ENCODE measurements at places on chromosomes 13 and 19. TPM values are rescaled to one million over a fixed set of nuclear protein-coding genes. Genes with fewer than 3 reads are reported as not detected.

The NFIX gene
- 65.0 TPM for total RNA-seq

The SIGLEC5 gene
- total RNA-seq = not detected

GRCh38 chr13:37406031-37406430 is 192.5 kb downstream of the POSTN start:
- DNase-seq = no peak
- H3K36me3 ChIP-seq = no peaks in the 10 kb centered on the region
- H3K4me1 ChIP-seq = no peaks in the 10 kb centered on the region
- H3K27ac ChIP-seq = no peak overlapping the region
- no peaks in the 10 kb centered on the region for H3K27me3 ChIP-seq

DNA sequence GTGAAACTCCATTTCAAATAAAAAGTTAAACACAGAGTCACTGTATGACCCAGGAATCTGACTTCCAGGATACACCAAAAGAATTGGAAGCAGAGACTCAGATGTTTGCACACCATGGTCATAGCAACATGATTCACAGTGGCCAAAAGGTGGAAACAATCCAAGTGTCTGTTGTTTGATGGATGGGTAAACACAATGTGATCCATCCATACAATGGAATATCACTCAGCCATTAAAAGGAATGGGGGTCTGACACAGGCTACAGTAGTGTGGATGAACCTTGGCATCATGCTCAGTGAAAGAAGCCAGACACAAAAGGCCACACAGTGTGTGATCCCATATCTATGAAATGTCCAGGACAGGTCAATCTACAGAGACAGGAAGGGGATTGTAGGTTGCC is 174.3 kb downstream of the PTPRS start:
- no peaks in the 10 kb centered on the region for H3K4me1 ChIP-seq
- H3K36me3 ChIP-seq = no peaks in the 10 kb centered on the region
- H3K27me3 ChIP-seq = no peaks in the 10 kb centered on the region
- H3K27ac ChIP-seq = no peak overlapping the region

The EXOSC5 gene
- 16.8 TPM for total RNA-seq

DNA sequence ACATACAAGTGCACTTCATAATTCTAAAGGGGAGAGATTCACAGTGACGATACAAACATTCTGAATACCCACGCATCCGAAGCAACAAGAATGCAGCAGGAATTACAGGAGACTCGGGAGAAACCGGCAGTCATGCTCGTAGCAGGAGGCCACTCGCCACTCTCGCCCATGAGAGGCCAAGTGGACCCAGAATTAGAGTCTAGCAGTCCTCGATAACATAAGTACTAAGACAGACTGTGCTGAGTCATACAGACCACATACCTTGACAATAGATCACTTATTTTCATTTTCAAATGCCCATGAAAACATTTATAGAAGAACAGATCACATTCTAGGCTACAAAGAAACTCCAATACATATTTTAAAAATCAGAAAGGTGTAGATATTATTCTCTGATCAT is 299.1 kb upstream of the TSHZ3 start:
- no peaks in the 10 kb centered on the region for H3K4me1 ChIP-seq
- no peaks in the 10 kb centered on the region for H3K36me3 ChIP-seq
- H3K27me3 ChIP-seq = no peaks in the 10 kb centered on the region
- H3K27ac ChIP-seq = no peak overlapping the region
- H3K4me3 ChIP-seq = no peak overlapping the region
- DNase-seq = no peak

DNA sequence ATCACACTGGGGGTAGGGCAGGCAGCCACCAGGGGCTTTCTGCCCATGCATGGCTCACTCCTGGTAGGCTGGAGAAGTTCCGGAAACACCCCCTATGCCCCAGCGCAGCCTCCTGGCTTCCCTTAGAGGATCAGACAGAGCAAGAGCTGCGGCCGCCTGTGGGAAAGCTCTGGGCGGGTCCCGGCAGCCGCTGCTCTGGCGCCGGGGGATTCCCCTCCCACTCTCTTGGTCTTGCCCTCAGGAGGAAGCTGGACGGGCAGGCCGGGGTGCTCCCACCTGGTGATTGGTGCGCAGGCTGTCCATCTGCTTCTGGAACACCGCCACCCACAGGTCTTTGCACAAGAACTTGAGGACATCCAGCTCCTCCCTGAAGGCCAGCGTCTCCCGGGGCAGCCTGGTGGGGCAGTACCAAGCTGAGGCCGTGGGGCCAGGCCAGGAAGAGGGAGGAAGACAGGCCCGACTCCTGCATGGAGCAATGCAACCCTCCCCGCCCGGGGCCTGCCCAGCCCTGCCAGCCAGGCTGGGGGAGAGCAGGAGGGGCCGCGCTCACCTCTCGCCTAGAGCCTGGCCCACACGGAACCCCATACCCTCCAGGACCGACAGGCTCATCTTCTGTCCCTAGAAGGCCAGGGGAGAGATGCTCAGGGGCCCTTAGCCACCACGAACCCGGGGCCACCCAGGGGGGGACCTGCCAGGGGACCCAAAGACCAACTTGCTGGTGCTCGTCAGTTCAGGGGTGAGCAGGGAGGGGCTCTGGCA is 4.0 kb upstream of the NKPD1 start:
- no peaks in the 10 kb centered on the region for H3K36me3 ChIP-seq
- peak; percentile 82 for DNase-seq
- no peaks in the 10 kb centered on the region for H3K27me3 ChIP-seq
- no peak overlapping the region for H3K4me3 ChIP-seq
- no peaks in the 10 kb centered on the region for H3K4me1 ChIP-seq

DNA sequence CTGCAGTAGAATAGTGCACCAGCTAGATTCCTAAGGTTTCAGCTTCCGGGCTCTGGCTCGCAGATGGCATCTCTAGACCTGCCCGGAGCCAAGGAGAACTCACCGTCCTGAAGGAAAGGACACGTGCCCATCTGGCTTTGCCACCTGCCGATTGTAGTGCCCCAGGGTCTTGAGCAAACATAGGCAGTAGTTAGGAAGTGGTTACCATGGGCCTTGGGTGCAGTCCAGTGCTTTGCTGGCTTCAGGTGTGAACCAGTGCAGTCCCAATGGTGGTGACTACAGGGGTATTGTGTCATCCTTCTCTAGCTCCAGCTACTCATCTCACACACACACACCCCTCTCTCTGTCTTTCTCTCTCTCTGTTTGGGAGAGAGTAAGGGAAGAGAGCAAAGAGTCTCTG is 61.4 kb upstream of the TEX29 start:
- H3K4me1 ChIP-seq = no peaks in the 10 kb centered on the region
- no peaks in the 10 kb centered on the region for H3K27me3 ChIP-seq
- no peak for DNase-seq

The HSPB6 gene
- total RNA-seq = 64.3 TPM

The HSH2D gene
- total RNA-seq = 7.7 TPM

- peak; percentile 93 for DNase-seq
- peak overlapping the region; percentile 83 for H3K27ac ChIP-seq
- peak overlapping the region; percentile 55 for H3K4me3 ChIP-seq
- H3K36me3 ChIP-seq = no peaks in the 10 kb centered on the region
Measured at GRCh38 chr19:49149652-49150105, 5.5 kb downstream of the HRC start.

GRCh38 chr13:113062691-113063090 is 42.9 kb upstream of the F7 start:
- no peaks in the 10 kb centered on the region for H3K4me1 ChIP-seq
- no peak overlapping the region for H3K4me3 ChIP-seq
- DNase-seq = peak; percentile 52
- peaks cover 5% of the 10 kb centered on the region for H3K36me3 ChIP-seq
- no peaks in the 10 kb centered on the region for H3K27me3 ChIP-seq

GRCh38 chr19:531753-532560 is at the start of gene CDC34:
Gene CDC34, plus strand, starts transcription at chr19:531760. Its CDS starts 172 bp downstream, at chr19:531932.
- peak within 1 kb of the TSS; percentile 92 for H3K27ac ChIP-seq
- H3K36me3 ChIP-seq = no peaks in the 10 kb centered on the region
- no peaks in the 10 kb centered on the region for H3K27me3 ChIP-seq
- DNase-seq = peak; percentile 82

- peak overlapping the region; percentile 36 for H3K4me3 ChIP-seq
- DNase-seq = no peak
- peak overlapping the region; percentile 92 for H3K27ac ChIP-seq
- no peaks in the 10 kb centered on the region for H3K27me3 ChIP-seq
- H3K36me3 ChIP-seq = peaks cover 4% of the 10 kb centered on the region
Measured at GRCh38 chr19:1249990-1250436, 1.6 kb downstream of the MIDN start.

DNA sequence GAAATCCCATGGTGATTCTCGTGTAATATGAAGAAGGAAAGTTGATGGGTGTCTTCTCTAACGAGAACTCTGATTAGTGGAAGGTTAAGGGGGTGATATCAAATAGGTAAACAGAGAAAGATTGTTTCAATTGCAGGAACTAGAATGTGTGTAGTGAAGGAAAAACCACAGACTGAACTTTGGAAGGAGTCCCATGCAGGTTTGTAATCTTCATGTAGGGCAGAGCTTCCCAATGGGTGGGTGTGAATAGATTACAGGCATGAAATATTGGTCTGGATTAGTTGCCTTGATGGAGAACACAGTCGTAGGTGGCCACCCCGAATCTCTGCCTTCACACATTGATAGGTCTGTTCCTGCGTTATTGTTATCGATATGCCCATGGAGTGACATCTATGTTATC is 295.5 kb downstream of the KCNRG start:
- no peak for DNase-seq
- no peaks in the 10 kb centered on the region for H3K4me1 ChIP-seq
- H3K27me3 ChIP-seq = no peaks in the 10 kb centered on the region
- no peaks in the 10 kb centered on the region for H3K36me3 ChIP-seq
- no peak overlapping the region for H3K27ac ChIP-seq

DNA sequence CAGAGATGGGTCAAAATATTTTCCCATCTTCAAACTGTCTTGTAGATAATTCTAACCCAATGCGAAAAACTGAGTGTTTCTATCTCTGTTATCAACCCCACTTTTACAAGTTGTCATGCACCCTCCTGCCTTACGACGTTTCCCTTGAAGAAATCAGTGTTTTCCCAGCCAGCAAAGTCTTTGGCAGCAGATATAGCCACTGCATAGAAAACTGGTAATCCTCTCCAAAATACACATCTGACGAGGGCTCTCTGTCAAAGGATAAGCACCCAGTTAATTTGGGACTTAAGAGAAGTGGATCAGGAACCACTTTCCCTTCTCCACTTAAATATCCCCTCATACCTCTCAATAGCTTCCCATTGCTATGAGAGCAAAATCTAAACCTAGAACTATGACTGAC is 351.9 kb upstream of the MIR17HG start:
- H3K4me3 ChIP-seq = no peak overlapping the region
- no peaks in the 10 kb centered on the region for H3K36me3 ChIP-seq
- no peak overlapping the region for H3K27ac ChIP-seq

DNA sequence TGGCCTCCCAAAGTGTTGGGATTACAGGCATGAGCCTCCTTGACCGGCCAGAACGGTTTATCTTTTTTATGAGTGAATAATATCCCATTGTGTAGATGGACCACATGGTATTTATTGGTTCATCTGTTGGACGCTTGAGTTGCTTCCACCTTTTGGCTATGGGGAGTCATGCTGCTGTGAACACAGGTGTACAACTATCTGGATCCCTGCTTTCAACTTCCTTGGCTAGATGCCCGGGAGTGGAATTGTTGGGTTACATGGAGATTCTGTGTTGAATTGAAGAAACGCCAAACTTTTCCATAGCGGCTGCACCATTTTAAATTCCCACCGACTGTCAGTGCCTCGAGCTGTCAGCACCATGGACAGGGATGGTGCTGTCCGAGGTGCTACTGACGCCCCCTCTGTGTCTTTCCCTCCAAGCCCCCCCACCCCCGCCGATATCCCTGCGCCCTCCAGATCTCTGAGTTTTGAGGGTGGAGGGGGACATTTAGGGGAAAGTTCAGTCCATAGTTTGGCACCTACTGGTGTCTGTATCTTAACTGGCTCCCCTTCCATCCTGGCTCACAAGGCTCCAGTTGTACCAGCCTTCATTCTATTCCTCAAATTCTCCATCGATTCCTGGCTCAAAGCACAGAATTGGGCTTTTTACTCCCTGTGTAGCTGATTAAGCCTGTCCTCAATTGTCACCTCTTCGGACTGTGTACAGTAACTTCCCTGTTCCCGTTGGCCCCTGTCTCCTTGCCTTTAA is 27.3 kb downstream of the PNPLA6 start:
- no peak overlapping the region for H3K27ac ChIP-seq
- H3K4me1 ChIP-seq = no peaks in the 10 kb centered on the region
- peaks cover 12% of the 10 kb centered on the region for H3K36me3 ChIP-seq
- DNase-seq = peak; percentile 16
- no peaks in the 10 kb centered on the region for H3K27me3 ChIP-seq

GRCh38 chr13:104683789-104684188 is 1617.6 kb upstream of the SLC10A2 start:
- no peak overlapping the region for H3K4me3 ChIP-seq
- no peaks in the 10 kb centered on the region for H3K36me3 ChIP-seq
- H3K27me3 ChIP-seq = no peaks in the 10 kb centered on the region
- peak; percentile 27 for DNase-seq
- no peaks in the 10 kb centered on the region for H3K4me1 ChIP-seq

The UQCRFS1 gene
- 37.9 TPM for total RNA-seq

The UBE2L5 gene
- not detected for total RNA-seq

DNA sequence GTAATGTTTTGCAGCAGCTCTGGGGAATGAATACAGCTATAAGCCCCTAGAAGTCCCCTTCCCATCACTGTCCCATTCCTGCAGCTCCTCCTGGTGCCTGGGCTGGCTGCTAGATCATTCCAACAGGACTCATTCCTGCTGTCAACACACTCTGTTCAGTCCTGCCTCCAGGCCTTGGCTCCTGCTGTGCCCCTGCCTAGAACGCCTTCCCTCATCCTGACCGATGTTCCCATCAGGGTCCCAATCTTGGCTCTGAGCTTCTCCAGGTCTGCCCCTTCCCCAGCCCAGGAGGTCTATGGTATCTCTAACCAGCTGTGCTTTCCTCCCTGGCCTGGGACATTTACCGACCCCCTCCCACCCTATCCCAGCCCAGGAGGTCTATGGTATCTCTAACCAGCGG is 48.1 kb downstream of the FBN3 start:
- no peaks in the 10 kb centered on the region for H3K27me3 ChIP-seq
- no peak for DNase-seq
- H3K27ac ChIP-seq = no peak overlapping the region
- no peaks in the 10 kb centered on the region for H3K36me3 ChIP-seq

The CLEC17A gene
- 0.76 TPM for total RNA-seq

- H3K27me3 ChIP-seq = no peaks in the 10 kb centered on the region
- no peak overlapping the region for H3K4me3 ChIP-seq
- no peaks in the 10 kb centered on the region for H3K4me1 ChIP-seq
- H3K36me3 ChIP-seq = no peaks in the 10 kb centered on the region
Measured at GRCh38 chr13:88622362-88622973, 951.3 kb downstream of the SLITRK5 start.

DNA sequence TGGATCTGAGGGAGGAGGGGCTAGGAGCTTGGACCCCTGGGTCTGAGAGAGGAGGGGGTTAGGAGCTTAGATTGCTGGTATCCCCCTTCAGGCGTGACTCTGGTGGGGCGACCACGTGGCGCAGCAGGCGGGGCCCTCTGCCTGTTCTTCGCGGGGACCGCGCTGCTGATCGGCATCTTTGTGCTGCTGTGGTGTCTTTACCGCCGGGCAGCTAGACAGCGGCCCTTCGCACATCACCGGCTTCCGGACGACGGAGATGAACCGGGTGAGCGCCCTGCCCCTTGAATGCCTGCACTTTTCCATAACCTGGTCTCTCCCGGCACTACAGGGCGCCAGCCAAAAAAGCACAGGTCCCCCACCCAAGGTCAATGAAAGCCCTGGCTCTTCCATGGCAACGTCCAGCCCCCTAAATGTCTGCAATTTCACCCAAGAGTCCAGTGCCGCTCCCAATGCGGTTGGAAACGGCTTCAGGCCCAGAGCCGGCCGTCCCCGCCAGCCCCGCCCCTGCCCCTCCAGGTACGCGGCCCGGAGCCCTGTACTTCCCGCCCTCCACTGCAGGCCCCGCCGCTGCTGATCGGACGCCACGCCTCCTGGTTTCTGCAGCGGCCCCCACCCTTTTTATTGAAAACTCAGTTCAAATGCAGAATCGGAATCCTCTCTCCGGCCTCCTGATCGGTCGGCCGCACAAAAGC is 2.8 kb downstream of the GFY start:
- no peak overlapping the region for H3K27ac ChIP-seq
- no peaks in the 10 kb centered on the region for H3K36me3 ChIP-seq
- no peak overlapping the region for H3K4me3 ChIP-seq

All from kidney (tissue), 22 donors.